LNCaP clone FGC (cell line): ENCODE measurements at places on chromosomes 5 and 9.

GRCh38 chr9:131107760-131108159, 11.4 kb downstream of the AIF1L start:
- DNase-seq: no peak

DNA sequence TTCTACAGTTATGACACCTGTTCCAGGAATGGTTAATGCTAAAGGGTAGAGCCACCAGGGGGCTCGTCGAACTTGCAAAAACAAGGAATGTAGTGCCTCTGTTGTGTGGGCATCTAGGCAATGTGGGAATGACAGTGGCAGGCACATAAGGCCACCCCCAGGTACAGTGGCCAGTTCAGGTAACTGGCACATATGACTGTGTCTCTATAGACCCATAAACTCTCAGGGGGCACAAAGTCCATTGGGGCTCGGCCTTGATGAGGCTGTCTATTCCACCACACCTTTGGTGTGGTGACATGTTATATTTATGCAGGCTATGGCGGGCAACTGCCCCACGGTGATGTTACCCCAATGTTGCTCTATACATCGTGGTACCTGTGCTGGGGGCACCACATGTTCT, 59.6 kb upstream of the FAM120A start:
- DNase-seq: no peak

DNA sequence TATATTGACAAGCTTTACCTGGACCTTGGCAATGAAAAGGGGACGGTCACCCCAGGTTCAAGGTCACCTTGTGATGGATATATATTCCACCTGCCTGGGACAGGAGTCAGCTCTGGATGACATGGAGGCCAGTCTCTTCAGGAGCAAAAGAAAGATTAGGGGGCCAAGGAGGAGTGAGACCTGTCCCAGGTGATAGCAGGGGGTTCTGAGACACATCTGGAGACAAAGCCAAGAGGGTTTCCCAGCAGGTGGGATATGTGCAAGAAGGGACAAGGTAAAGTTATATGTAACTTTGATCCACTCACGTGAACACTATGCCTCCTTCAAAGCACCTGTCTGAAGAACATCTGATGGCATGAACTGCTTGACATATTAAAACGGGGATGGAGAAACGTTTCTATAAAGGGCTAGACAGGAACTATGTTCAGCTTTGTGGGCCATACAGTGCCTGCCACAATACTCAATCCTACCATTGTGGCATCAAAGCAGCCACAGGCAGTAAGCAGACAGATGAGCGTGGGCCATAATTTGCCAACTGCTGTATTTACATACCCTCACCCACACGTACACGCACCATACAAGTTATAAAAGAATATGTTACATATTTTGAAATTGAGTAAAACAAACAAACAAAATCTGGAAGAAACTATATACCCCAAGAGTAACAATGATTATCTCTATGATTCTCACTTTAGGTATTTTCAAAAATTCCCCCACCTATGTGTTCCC, 62.9 kb upstream of the ZNF622 start:
- DNase-seq: no peak

GRCh38 chr5:143062379-143062778, 292.2 kb downstream of the ARHGAP26 start:
- no peak for DNase-seq

DNA sequence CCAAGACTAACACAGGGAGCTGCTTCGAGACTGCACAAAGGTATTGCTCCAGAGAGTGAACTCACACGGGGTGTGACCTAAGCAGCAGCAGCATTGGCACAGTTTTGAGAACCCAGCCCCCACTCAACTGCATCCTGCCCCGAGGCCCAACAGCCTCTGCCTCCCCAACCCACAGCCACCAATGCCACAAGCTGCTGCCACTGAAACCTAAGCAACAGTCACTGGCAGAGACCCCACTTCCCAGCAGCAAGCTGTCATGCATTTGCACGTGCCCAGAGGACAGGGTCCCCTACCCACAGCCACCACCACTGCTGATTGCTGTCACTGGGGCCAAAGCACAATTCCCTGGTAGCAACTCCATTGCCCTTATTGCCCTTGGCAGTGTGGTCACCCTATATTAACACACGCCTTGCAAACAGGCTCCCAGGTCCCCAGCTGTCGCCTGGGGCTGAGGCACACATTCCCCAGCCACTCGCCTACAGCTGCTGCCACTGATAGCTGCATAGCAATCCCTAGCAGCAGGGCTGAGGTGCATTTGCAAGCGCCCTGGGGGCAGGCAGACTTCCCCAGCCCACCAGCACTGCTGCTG, 141.0 kb downstream of the AGTPBP1 start:
- no peak for DNase-seq

GRCh38 chr5:112551419-112552032, 132.4 kb upstream of the EPB41L4A start:
- peak; percentile 40 for DNase-seq

- no peak for DNase-seq
Measured at GRCh38 chr9:16358751-16359150, 511.7 kb downstream of the BNC2 start.

DNA sequence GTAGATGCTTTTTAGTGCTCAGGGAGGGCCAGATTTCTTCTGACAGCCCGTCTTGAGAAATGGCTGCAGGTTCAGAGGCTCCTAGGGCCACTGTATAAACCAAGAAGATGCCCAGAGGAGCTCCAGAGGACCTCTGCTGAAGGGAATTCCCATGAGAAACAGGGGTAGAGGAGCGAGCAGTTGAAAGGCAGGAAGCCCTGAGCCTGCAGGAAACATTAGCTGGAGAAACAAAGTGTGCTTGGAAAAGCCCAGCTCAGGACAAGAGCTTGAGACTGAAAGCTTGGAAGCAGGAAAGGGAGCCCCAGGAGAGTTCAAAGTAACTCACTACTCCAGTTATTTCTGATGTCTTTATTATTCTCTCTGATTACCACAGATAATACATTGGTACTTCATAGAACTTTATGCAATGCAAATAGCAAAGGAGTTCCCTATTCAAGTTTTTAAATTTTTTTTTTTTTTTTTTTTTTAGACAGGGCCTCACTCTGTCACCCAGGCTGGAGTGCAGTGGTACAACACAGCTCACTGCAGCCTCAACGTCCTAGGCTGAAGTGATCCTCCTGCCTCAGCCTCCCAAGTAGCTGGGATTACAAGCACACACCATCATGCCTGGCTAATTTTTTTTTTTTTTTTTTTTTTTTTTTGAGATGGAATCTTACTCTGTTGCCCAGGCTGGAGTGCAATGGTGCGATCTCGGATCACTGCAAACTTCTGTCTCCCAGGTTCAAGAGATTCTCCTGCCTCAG, 16.5 kb downstream of the HBEGF start:
- no peak for DNase-seq

- DNase-seq: no peak
Measured at GRCh38 chr5:124961521-124961920, 215.1 kb upstream of the ZNF608 start.

GRCh38 chr9:119302988-119303698, 66.1 kb downstream of the BRINP1 start:
- no peak for DNase-seq

- DNase-seq: no peak
Measured at GRCh38 chr9:136107155-136107952, 11.3 kb downstream of the TMEM250 start.

GRCh38 chr5:55621229-55621628, 86.5 kb upstream of the PLPP1 start:
- no peak for DNase-seq

- DNase-seq: no peak
Measured at GRCh38 chr5:88689668-88690408, 193.1 kb downstream of the MEF2C start.

DNA sequence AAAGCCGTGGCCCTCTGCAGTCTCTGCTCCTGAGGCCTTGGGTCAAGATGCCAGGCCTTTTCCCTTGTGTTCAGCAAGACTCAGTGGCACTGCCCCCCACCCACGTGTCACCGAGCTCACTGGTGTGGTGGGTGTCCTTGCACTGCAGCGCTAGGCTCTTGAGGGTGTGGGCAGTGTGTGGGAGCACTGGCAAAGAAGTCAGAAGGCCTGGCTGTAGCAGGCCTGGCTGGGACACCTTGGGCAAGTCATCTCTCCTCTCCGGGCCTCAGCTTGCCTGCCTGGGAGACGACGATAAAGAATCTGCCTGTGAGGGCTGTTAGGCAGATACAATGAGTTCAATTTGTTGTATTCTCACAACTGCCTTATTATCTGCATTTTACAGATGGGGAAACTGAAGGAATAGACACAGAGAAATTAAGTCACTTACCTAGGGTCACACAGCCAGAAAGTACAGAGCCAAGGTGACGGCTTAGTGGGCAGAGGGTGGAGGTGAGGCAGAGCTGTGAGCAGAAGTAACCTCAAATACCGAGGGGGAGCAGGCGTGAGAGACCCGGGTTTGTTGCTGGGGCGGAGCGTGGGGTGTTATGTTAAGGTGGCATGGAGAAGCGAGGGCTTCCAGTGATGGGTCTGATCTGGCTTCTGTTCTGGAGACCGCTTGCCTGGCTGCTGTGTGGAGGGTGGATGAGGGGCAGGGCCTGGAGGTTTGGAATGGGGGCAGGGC, 1.4 kb downstream of the TSPAN17 start:
- no peak for DNase-seq

- no peak for DNase-seq
Measured at GRCh38 chr9:128247226-128247803, 28.5 kb downstream of the GOLGA2 start.

- DNase-seq: no peak
Measured at GRCh38 chr9:130905125-130905901, 8.7 kb upstream of the QRFP start.

- DNase-seq: peak; percentile 25
Measured at GRCh38 chr9:116860509-116861120, 173.5 kb downstream of the TRIM32 start.

DNA sequence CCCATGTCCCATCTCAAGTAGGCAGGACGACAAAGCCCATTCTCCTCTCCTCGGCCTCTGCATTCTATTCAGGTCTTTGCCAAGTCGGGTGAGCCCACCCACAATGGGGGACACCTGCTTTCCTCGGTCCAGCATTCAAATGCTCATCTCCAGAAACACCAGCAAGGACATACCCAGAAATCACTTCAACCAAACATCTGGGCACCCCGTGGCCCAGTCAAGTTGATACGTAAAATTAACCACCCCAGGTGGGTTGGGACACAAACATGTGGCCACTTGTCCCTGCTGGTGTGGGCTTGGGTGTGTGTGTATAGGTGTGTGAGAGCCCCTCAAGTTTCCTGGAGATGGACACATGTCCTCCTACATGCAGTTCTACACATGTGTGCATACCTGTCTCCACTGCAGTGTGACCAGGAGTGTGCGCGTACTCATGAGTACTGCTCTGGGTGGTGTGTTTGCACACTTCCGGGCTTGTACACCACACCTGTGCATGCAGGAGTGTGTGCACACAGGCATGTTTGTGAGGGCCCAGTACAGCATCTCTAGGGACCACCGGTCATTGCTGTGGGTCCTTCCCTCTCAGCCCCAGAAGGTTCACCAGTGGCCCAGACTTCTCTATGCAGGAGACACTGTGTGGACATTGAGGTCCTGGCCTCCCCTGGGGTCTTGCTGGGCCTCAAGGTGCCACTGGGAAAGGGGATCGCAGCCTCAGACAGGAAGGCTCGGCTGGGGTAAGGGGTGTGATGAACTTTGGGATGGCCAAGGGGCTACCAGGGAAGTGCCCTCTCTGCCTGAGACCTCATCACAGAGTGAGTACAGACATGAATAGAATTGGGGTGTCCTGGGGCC, 35.4 kb upstream of the RXRA start:
- no peak for DNase-seq

- DNase-seq: no peak
Measured at GRCh38 chr5:37886242-37886905, 46.5 kb upstream of the GDNF start.

DNA sequence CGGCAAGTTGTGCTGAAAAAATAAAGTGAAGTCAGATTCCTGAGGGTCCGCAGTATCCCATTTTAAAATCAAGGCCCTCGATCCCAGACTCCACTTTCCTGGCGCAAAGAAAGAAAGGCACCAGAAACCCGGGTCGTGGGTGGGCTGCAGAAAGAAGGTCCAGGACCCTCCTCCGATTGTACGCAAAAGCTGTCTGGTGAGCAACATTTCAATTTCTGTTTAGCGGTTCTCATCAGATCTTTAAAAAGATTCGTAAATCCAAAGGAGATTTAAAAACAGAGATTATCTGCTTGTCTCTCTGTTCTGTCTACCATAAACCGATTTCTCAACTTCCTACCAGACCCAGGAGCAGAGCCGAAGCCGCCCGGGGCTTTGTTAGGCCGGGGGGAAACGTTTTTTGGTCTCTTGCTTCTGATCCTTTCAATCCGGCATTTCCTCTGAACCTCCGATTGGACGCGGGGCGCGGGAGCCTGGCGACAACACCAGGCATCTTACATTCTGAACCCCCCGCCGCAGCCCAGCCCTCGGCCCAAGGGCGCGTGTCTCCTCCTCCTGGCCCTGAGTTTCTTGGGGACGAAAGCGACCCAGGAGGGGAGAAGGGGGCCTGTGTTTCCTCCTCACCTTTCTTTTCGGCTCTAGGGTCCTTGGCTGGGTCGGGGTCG, 746 bp downstream of the NKX2-5 start:
- no peak for DNase-seq

- no peak for DNase-seq
Measured at GRCh38 chr9:87237336-87237735, 260.3 kb upstream of the DAPK1 start.

GRCh38 chr9:9102295-9102694, 1302.7 kb upstream of the DMAC1 start:
- DNase-seq: no peak

DNA sequence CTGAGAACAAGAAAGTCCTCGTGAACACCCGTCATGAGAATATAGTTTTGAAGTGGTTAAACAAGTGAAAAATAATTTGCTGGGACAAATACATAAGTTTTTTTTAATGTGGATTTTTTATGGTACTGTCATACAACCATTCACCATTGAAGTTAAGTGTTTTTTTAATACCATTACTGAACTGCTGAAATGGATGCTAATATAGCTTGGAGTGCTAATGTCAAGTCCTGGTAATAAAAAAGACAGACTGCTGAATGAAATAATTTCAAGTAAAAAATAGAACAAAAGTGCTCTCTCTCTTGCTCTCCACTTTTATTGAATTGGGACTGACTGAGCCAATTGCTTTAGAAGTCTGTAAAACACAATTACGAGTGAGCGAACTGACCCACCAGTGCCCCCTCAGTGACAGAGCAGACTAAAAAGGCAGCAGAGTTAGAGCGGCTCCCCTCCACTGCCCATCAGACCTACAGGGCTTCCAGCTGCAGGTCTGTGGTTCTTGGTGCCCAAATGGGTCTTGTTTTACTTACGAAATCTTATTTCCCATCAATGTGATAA, 442.5 kb downstream of the BNC2 start:
- no peak for DNase-seq

- no peak for DNase-seq
Measured at GRCh38 chr5:60830581-60831127, 13.4 kb downstream of the ELOVL7 start.

DNA sequence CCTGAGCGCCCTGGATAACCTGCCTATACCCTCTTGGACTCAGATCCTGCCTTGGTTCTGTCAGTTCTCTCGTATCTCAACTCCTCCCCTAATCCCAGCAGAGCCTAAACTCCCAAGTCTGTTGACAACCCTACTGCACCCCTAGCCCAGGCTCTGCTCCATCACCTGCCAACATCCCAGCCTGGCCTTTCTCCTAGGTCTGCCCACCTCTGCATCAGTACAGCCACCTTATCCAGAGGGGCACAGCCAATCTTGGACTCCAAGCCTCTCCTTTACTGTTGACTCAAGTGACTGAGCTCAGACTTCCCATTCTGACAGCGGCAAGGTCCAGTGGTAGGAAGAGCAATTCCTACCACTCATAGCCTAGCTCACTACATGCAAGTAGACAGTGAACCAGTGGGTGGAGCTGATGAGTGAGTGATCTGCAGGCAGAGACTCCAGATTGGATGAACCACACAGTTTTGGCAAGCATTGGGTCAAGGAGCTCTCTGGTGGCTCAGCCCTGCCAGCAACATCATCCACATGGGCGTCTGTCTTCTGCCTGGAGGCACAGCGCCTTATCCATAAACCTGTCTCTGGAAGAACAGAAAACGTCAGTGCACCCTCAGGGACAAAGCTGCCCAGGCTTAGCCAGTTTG, 26.5 kb downstream of the TRMO start:
- DNase-seq: no peak
